Urothelium cell line (cell line): ENCODE measurements at places on chromosomes 6 and 20.

DNA sequence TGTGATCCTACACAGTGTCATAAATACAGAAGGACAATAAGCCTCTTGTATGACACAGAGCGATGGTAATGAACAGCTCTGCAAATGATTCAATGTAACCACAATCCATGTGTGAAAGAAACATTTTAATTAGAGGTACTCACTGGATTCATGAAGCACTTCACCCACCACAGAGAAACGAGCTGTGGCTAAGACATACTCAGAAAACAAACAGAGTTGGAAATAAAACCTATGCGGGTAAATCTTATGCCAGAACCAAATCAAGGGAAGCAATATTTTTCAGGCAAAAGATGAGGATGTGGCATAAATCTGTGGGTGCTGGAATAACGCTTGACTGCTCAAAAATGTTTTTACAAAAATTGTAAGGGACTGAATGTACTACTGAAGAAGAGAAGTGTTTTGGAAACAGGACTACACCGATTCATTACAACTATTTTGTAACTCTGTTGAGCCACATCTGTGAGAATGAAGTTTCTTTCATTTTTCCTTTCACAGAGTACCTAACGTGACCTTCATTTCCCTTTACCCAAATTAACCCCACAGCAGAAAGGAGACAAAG is 112.1 kb downstream of the WDR27 start:
- no peak for DNase-seq

DNA sequence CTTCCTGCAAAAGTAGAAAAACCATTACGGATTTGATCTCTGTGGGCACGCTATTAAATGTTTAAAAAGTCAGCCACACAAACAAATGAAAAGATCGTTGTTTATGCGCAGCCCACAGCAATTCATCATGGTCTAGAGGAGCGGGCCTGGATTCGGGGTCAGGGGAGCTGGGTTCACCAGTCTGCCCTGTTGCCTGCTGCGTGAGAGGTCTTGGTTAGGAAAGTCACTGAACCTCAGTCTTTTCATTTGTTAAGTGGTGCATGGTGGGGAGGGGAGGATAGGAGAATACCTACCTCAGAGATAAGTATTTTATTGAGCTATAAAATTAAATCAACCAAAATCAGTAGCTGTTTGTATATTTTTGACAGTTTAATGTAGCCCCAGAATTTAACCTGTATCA is 47.3 kb upstream of the FYN start:
- DNase-seq, result no peak

DNA sequence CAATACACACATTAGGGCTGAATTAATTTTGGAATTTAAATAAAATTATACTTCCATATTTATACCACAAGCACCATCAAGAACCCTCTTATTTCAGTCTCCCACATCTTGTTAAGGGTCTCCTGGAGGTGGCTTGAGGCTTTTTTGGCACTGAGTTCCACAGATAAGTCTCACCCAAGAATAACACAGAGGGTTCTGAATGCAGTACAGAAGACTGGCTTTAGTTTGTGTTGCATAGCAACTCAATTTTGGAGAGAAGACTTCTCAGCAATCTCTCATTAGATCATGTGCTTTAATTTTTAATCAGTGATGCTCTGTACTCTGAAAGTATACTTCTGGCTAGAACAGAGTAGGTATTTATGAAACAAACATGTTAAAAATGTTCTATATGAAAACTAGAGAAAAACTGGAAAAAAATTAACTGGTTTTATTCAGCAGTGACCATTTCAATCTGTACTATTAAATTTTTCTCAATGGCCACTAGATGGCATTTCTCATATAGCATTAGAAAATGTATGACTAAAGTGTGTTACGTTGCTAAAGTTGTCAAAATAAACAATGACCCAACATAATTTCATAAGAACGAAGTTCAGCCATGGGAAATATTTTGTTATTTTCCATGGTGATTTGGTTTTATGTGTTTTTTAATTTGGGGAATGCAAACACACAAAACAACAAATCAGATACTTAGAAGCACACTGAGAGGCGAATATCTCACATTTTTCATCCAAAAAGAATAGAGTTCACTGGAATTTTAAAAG is 32.7 kb upstream of the MAP7 start:
- no peak for DNase-seq

DNA sequence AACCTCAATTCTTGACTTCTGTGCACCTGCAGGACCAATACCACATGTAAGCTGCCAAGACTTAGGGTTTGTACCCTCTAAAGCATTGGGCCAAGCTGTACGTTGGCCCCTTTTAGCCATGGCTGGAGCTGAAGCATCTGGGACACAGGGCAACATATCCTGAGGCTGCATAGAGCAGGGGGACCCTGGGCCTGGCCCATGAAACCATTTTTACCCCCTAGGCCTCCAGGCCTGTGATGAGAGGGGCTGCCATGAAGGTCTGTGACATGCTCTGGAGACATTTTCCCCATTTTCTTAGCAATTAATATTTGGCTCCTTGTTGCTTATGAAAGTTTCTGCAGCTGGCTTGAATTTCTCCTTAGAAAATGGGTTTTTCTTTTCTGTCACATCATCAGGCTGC is 31.0 kb downstream of the PRDM13 start:
- no peak for DNase-seq

DNA sequence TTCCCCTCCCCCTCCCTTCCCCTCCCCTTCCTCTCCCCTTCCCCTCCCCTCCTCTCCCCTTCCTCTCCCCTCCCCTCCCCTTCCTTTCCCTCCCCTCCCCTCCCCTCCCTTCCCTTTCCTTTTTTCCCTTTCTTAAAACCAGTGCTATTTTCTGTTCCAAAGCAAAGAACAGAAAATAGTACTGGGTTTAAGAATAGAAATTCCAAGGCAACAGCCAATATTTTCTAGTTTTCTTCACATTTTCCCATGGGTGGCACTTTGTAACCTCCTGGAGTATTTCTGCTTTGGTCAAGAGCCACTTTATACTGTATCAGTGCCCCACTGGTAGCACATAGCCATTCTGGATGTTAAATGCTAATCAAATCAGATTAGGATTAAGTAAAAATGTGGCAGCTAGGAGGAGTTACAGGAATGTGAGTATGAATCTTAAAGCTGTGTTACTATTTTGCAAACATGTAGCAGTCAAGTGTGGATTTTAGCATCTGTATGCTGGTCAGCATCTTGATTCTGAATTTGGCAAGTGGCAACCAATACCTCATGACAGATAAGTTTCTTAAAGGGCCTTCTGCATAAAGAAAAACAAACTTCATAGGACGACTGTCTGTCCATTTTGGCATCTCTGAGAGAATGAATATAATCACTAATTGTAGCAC is 126.4 kb downstream of the CEP57L1 start:
- no peak for DNase-seq

- DNase-seq, result no peak
Observed at GRCh38 chr6:130503146-130503545, 137.3 kb downstream of the TMEM200A start.

DNA sequence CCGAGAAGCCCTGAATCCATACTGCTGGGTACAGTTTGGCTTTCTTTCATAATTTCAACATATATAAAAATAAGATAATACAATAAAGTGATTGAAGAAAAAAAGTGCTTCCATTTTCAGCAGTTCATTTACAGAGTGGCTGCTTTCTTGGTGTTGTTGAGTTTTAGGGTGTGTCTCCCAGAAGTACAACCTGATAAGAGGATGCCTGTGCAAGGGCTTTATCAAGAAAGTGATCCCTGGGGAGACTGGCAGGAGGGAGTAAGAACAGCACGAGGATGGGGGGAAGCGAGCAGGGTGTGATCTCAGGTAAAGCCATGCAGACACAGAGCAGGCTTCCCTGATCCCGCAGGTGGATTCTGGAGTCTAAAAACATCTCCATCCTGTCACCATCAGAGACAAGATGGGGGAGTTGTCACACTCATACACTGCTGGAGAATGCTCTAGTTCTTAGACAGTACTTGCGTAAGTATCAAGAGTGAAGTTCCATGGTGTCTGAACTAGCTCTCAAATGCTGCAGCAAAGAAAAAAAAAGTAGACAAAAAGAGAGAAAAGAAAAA is 395.9 kb downstream of the CDH26 start:
- no peak for DNase-seq

DNA sequence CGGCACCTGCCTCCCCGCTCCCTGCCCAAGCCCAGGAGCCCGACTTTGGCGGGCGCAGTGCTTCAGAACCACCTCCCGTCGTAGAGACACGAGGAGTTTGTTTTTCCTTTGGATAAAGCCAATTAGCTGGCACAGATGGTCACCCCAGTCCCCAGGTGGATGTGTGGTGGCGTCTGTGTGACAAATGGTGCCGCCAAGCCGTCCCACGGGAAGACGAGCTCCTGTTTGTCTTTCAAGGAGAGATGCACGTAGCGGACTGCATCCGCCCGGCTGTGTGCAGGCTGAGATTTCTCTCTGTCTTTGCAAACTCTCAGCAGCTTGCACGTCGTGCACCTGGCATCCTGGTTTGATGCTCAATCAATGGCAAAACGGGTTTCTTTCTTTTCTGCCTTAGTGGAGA is 16.1 kb upstream of the MRGBP start:
- DNase-seq, result no peak

DNA sequence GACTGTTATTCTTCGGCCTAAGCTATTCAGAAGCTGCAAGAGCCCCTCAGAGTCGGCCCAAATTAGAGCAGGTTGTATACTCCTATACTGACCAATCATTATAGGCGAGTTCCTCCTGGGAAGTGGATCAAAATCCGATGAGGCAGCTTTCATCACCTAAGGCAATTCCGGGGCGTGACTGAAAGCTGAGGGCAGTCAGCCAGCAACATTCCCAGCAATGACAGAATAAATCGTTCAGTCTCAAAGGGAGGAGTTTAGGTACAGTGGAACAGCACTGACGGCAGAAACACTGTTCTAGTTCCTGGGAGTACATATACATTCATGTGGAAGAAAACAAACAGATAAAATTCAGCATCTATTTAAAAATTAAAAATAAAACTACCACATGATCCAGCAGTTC is 10.8 kb downstream of the HLA-DQB2 start:
- peak; percentile 30 for DNase-seq

DNA sequence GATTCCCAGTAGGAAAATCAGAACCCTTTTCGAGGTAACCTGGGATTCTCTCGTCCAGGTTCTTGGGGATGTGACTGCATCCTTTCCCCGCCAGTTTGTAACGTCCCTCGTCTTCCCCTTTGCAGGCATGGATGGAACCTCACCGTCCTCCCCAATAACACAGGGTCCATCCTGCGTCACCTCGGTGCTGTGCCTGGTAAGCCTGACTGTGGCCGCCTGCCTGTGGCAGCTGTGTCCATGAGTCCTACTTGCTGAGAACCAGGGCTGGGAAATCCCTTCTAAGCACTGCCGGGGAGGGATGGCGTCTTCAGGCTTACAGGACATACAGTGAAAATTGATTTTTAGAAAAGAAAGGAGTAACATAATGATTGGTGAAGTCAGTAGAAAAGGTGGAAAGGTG is 155.6 kb downstream of the DTNBP1 start:
- no peak for DNase-seq

DNA sequence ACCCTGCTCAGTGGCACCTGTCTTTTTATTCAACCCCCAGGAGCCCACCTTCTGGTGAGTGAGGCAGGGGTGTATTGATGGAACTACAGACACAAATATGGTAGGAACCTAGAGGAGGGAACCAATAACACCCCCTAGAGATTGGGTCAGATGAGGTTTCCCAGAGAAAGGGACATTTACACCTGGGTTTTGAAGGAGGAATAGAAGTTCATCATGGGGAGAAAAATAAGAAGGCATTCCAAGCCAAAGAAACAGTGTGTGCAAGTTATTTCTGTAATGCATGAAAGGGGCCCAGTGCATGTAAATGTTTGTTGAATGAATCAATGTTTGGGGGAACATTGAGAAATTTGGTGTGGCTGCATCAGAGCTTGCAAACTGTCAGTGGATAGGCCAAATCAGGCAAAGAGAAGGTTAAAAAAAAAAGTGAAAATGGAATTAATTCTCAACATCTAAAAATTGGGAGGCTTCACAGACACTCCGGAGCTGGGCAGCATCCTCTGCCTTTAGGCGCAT is 11.1 kb upstream of the KIAA1755 start:
- no peak for DNase-seq

GRCh38 chr6:37059344-37060194 is 54.1 kb downstream of the FGD2 start:
- DNase-seq, result peak; percentile 93

GRCh38 chr6:97081010-97081590 is 156.6 kb downstream of the KLHL32 start:
- no peak for DNase-seq

GRCh38 chr6:163008186-163008585 is 280.4 kb downstream of the PACRG start:
- no peak for DNase-seq

GRCh38 chr6:138805016-138805765 is 9.3 kb downstream of the ECT2L start:
- no peak for DNase-seq

GRCh38 chr6:24428615-24429014 is 25.9 kb downstream of the MRS2 start:
- no peak for DNase-seq

DNA sequence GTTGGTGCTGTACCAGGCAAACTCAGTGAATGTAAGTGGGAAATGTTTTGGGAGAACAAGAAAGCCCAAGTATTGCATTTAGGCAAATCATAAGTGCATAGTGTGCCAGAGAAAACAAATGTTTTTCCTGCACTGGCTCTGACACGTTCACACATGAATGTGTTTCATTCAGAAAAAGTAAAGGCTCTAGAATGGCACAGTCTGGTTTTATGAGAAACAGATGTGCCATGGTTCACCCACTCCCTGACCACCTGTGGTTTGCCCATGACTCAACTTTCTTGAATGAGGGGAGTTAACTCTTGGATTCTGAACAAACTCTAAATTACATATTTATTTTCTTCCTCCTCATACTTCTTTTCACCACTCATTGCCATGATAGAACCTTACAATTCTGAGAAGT is 126.9 kb downstream of the KCNQ5 start:
- DNase-seq, result peak; percentile 70

DNA sequence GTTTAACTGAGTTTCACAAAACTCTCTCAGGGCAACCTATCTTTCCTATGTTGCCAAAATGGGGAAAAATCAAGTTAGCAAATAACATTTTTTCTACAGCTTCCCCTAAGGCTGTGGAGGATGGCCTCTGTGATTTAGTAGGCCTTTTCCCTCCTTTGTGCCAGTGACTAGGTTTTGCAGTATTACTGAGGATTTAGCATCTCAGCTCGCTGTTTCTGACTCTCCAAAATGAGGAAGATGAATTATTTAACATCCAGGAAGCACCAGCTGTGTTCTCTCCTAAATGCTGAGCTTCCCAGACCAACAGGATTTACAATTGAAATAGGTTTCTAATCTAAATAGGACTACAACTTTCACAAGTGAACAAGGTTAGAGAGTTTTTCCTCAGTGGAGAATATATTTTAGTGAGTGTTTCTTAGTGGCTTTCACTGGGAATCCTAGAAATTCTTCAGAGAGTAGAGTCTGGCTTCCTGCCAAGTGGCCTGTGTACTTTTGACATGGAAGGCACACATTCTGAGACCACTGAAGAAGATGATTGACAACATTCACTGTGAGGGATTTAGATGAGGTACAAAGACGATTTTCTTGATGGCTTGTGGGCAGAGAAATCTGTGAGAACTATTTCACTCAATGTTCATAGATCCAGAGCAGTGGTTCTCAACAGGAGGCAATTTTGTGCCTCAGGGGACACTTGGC is 62.4 kb downstream of the PTCHD4 start:
- no peak for DNase-seq

- no peak for DNase-seq
Observed at GRCh38 chr6:34587851-34588250, 31.7 kb upstream of the SPDEF start.

GRCh38 chr20:38870733-38871559 is 55.3 kb upstream of the FAM83D start:
- DNase-seq, result peak; percentile 66

- DNase-seq, result no peak
Observed at GRCh38 chr6:97630604-97631003, 347.6 kb upstream of the MMS22L start.
